Motor neuron (in vitro differentiated cells): ENCODE measurements at places on chromosomes 13 and 19. TPM values are rescaled to one million over a fixed set of nuclear protein-coding genes. Genes with fewer than 3 reads are reported as not detected.

The PTH2 gene
- total RNA-seq, result not detected in 2 replicates

The LIPE gene
- 13.5 and 13.8 TPM in 2 replicates for total RNA-seq

The UBL5 gene
- 377 and 378 TPM in 2 replicates for total RNA-seq

The ZNF578 gene
- total RNA-seq, result 0.22 and 1.8 TPM in 2 replicates

The SERP2 gene
- total RNA-seq, result 15.1 and 16.7 TPM in 2 replicates

The CAPS gene
- total RNA-seq, result 6.0 and 7.7 TPM in 2 replicates

The DACT3 gene
- 15.2 and 16.3 TPM in 2 replicates for total RNA-seq

The NLRP4 gene
- total RNA-seq, result 0.10 TPM in 1 of 2 replicates, not detected in the other
